Activated CD8-positive, alpha-beta memory T cell treated with anti-CD3 and anti-CD28 coated beads for 36 hours (primary cell): ENCODE measurements at places on chromosomes 6 and 20. TPM values are rescaled to one million over a fixed set of nuclear protein-coding genes. Genes with fewer than 3 reads are reported as not detected.

Gene SLC25A27
- total RNA-seq: 1.1 TPM

Gene EYA4
- not detected for total RNA-seq

Gene SNTA1
- 5.4 TPM for total RNA-seq

Gene IER3
- total RNA-seq: 312 TPM

Gene DZANK1
- 2.1 TPM for total RNA-seq

Gene SLC24A3
- total RNA-seq: not detected

Gene ADGRB3
- not detected for total RNA-seq
